ENCODE measurements at places on chromosomes 7 and 10.

GRCh38 chr7:132084776-132085388, 491.4 kb downstream of the PLXNA4 start:
- no peak for DNase-seq

GRCh38 chr7:154427533-154427932, 375.3 kb downstream of the DPP6 start:
- DNase-seq = no peak

- no peak for DNase-seq
Measured at GRCh38 chr10:35270100-35270499, 66.2 kb upstream of the CCNY start.

GRCh38 chr10:4758256-4758655, 67.8 kb upstream of the AKR1E2 start:
- no peak for DNase-seq

- no peak for DNase-seq
Measured at GRCh38 chr10:99937630-99938029, 72.1 kb downstream of the DNMBP start.

DNA sequence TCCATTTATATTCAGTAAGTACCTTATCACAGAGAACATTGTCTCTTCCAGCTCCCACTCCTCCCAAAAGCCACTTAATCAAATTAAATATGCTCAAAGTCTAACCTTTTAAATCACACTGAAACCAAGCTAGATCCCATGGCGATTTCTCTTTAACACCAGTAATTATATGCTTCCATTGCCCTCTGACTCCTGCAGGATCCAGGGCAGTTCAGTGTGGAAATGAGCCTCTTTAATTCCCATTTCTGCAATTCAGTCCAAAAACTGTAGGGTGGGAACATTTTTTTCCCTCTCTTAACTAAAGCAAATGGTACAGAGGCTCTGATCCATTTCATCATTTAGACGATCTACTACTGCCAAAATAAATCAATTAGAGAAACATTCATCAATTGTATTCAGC, 872.3 kb upstream of the PHF14 start:
- no peak for DNase-seq

DNA sequence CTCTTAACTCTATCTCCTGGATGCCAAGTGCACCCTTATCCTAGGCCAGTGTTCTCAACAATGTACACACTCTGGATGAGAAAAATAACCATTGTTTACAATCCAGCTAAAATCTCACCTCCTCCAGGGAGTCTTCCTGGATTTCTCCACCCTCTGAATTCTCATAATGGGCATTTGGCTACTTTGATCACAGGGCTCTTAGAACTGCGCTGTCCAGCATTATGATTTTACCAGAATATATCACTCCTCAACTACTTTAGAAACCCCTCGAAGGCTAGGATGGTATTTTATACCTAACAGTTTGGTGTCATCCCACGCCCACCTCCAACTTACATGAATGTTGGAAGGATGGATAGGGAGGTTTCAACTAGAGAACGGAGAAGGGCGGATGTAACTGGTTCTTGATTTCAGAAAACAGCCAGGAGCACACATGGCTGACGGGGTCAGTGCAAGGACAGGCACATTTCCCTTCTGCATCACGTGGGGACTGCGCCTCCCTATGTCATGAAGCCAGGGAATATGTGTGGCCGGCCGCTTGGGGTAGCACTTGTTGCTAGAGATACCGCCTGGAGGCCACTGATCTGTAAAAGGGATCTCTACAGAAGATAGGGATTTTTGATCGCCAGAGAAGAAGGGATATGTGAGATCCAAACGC, 1.2 kb upstream of the ATP6V0E2 start:
- peak; percentile 79 for DNase-seq

GRCh38 chr7:19560111-19560883, 148.5 kb downstream of the POLR1F start:
- DNase-seq = no peak

- no peak for DNase-seq
Measured at GRCh38 chr10:77226452-77226851, 411.2 kb downstream of the KCNMA1 start.

DNA sequence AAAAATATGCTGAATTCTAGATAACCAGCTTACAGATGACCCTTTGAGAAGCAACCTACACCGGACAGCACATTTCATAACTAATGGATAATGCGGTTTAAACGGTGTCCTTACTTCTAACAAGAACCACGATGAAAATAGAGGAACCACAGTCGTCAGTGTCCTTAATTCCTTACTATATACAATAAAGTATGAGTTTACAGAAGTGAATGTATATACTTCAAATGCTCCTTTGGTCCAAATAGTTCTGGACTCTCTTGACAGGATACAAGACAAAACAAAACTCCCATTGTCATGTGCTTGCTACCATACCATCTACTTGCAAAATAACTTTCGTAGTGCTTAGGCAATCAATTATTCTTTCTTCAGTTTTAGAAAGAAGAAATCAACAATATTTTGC, 2.4 kb downstream of the NAMPT start:
- DNase-seq = no peak

DNA sequence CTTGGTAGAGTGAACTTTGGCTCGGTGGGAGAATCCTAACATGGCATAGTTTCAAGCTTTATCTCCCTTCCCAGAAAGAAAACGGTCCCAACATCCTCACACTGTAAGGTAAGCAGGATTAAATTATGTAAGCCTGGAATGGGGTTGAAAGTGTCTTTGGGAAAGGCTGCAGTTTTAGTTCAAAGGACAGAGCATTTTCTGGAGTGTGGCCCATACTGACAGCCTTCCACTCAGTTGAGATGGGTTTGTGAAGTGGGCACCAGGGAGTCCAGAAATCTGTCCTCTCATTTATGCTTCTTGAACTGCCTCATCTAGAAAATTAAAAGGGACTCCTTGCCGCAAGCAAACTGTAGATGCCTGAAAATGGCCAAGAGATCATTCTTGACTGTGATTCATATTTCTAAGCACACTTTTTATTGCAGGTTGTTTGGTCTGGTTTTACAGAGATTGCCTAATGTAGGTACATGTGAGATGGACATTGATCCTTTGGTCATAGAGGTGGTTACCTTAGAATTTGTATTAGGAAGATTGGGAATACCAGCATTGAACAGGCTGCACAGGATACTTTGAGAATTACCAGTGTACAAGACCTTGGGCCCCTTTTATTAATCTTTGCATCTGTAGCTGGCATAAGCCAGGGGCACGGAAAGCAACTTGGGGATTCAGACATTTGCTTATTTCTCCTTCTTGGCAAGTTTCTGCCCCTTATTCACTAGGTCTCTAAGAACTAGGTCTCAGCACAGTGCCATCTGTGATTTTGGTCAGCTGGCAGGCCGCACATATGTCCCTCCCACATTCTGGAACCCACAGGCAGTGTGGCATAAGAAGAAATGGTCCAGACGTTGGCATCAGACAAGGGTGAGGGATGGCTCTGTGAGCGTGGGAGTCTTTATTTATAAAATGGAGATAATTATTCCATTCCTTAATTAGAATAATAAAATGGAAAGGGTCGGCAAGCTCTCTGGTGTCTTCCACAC, 125.9 kb downstream of the GLCCI1 start:
- DNase-seq = no peak

- no peak for DNase-seq
Measured at GRCh38 chr10:124616836-124617130, 127.4 kb downstream of the FAM53B start.

Measured in muscle of arm (tissue), 14 donors.